ENCODE measurements at places on chromosomes 6 and 20.

DNA sequence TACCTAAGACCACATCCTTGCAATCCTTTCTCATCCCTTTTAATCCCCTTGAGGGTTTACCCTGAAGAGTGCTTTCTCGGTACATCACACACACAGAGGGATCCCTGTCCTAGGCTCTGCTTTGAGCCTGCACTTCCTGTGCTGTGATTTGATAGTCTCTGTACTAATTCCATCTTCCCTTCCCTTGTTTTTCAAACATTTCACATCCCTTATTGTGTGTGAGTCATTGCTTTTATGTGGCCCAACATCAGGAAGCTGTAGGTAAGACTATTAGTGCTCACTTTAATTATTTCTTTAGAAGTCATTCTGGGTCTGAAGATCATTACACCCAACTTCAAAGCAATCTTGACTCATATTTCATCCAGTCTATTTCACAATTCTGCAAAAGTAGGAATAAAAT is 57.2 kb upstream of the ANKEF1 start:
- DNase-seq, result no peak

GRCh38 chr6:142844065-142844755 is 100.8 kb downstream of the HIVEP2 start:
- DNase-seq, result no peak

DNA sequence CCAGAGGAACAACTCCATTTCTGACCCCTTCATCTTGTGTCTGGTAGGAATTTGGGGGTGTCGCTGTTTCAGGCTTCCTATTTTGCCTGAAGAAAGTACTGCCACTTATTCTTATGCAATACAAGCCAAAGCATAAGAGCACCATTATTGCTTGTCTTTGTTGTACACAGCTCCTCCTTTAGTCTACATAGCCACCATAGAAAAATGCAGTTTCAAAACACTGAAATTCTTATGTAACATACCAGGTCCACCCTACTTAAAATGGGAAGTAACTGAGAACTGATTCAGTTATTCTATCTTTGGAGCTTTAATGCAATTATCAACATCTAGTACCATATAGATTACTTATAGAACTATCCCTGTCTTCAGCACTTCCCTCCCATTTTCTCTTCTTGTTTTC is 255.5 kb downstream of the ARHGAP18 start:
- DNase-seq, result no peak

GRCh38 chr6:152004036-152004566 is 196.6 kb downstream of the ESR1 start:
- DNase-seq, result no peak

GRCh38 chr6:144654506-144654905 is 369.4 kb downstream of the UTRN start:
- DNase-seq, result no peak

- DNase-seq, result no peak
Observed at GRCh38 chr6:42173101-42173500, at the start of gene GUCA1A. GUCA1A (plus strand) TSS chr6:42173364; CDS start chr6:42173614, 250 bp downstream.

GRCh38 chr6:121354764-121355163 is 20.5 kb upstream of the TBC1D32 start:
- no peak for DNase-seq

DNA sequence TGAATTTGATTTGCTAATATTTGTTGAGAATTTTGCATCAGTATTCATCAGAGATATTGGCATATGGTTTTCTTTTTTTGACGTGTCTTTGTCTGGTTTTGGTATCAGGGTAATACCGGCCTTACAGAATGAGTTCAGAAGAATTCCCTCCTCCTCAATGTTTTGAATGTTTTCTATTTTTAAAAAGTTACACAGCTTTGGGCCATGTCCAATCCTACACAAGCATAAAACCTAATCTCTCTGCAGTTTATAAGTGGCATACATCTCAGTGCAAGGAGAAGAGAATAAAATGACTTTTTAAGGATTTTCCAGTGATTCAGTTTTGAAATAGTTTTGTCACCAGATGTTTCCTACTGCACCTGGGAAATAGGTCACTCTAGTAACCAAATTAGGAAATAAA is 185.5 kb downstream of the COL12A1 start:
- DNase-seq, result no peak

GRCh38 chr6:5045416-5045815 is 39.7 kb upstream of the PPP1R3G start:
- no peak for DNase-seq

Data from stimulated activated CD4-positive, alpha-beta T cell treated with anti-CD3 and anti-CD28 coated beads, Interleukin-15, amount 100 ng/mL, for 1 hour (primary cell).